Activated T-helper 2 cell treated with anti-CD3 and anti-CD28 coated beads, Interferon-gamma antibody, Interleukin-2, Interleukin-4, amounts not matched to agents 10 μg/mL and 5 μg/mL and 100 μg/mL, durations not matched to agents 14 hours and 24 hours and 36 hours (primary cell): ENCODE measurements at places on chromosomes 1 and 21. TPM values are rescaled to one million over a fixed set of nuclear protein-coding genes. Genes with fewer than 3 reads are reported as not detected.

Gene ATXN7L2
- total RNA-seq: 11.9 and 12.9 TPM in 2 replicates

Gene C1orf87
- not detected in 2 replicates for total RNA-seq

Gene CACNA1S
- not detected in 2 replicates for total RNA-seq

Gene F5
- total RNA-seq: 25.0 and 26.0 TPM in 2 replicates

Gene DMRTA2
- not detected in 2 replicates for total RNA-seq

- H3K27me3 ChIP-seq: no peaks in the 10 kb centered on the region
- DNase-seq: no peak
- H3K4me3 ChIP-seq: no peak overlapping the region
- peaks cover 11% of the 10 kb centered on the region for H3K4me1 ChIP-seq
Observed at GRCh38 chr1:65425006-65425405, 4.5 kb downstream of the LEPR start.

DNA sequence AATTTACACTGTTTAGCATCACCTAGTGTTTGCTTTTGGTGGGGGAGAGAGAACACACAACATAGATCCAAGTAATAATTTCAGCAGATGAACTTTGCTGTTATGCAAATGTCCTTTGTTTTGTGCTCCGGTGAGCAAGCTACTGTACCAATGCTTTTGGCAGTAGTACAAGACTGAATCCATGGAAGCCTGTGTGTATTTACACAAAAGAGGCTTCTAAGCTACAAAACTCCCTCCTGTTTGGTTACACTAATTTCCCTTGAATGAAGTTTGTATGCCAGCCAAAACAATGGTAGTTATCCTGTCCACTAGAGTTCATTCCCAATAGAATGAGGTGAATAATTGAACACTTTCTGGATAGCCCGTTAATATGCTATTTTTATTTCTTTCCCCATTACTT lies 320.5 kb downstream of the KCTD3 start:
- no peak for DNase-seq
- H3K27me3 ChIP-seq: no peaks in the 10 kb centered on the region
- no peak overlapping the region for H3K4me3 ChIP-seq
- H3K4me1 ChIP-seq: no peaks in the 10 kb centered on the region
- H3K27ac ChIP-seq: no peak overlapping the region
- H3K36me3 ChIP-seq: no peaks in the 10 kb centered on the region

DNA sequence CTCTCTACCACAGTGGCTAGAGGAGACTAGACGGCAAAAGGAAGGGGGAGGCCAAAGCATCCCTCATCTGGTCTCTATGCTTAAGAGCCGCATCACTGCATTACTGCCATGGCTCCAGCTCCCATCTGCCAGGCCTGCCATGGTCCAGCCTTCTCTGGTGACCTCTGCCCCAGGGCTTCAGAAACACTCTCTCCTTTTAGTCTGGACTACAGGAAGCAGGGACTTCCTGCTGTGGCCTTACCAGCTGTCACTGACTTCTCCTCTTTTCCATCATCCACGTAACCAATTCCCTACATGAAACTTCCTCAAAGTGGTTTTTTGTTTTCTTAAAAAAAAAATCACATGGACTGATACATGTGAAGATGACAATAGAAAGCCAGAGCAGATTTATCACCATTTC lies 323.1 kb upstream of the NFIA start:
- no peak for DNase-seq
- no peaks in the 10 kb centered on the region for H3K27me3 ChIP-seq
- no peak overlapping the region for H3K27ac ChIP-seq

- peaks cover 3% of the 10 kb centered on the region for H3K4me1 ChIP-seq
- no peak for DNase-seq
- no peak overlapping the region for H3K27ac ChIP-seq
- H3K36me3 ChIP-seq: peaks cover 4% of the 10 kb centered on the region
Observed at GRCh38 chr21:46597031-46597430, 7.9 kb downstream of the S100B start.

GRCh38 chr1:205020466-205020865 lies 22.5 kb upstream of the CNTN2 start:
- no peak for DNase-seq
- no peak overlapping the region for H3K4me3 ChIP-seq
- H3K36me3 ChIP-seq: no peaks in the 10 kb centered on the region
- H3K27ac ChIP-seq: no peak overlapping the region

- no peak overlapping the region for H3K4me3 ChIP-seq
- no peaks in the 10 kb centered on the region for H3K36me3 ChIP-seq
- peaks cover 2% of the 10 kb centered on the region for H3K27me3 ChIP-seq
- no peak for DNase-seq
Observed at GRCh38 chr1:203544485-203544884, 50.5 kb downstream of the OPTC start.

DNA sequence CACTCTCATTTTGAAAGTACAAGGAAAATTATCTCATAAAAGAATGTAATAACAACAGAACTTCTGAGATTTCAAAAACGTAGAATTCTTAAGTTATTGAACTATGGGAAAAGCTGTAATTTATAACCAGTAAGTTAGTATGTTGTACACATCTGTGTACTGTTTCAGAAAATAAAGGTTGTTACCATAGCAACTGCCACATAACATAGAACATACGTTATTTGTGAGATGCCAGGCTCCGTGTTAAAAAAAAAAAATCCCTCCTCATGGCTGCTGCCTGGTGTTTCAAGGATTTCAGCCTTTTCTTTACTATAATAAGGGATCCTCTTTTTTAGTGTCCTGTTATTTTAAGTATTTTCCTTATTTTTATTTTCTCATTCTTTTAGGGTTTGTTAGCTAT lies 79.5 kb downstream of the RWDD3 start:
- no peaks in the 10 kb centered on the region for H3K36me3 ChIP-seq
- H3K27me3 ChIP-seq: peaks cover 4% of the 10 kb centered on the region
- H3K4me3 ChIP-seq: no peak overlapping the region
- H3K4me1 ChIP-seq: no peaks in the 10 kb centered on the region
